ENCODE measurements at places on chromosomes 5 and 9. TPM values are rescaled to one million over a fixed set of nuclear protein-coding genes. Genes with fewer than 3 reads are reported as not detected.

The TMOD1 gene
- polyA plus RNA-seq = not detected

The BSPRY gene
- polyA plus RNA-seq = 0.54 TPM

The EIF4EBP3 gene
- 5.2 TPM for polyA plus RNA-seq

DNA sequence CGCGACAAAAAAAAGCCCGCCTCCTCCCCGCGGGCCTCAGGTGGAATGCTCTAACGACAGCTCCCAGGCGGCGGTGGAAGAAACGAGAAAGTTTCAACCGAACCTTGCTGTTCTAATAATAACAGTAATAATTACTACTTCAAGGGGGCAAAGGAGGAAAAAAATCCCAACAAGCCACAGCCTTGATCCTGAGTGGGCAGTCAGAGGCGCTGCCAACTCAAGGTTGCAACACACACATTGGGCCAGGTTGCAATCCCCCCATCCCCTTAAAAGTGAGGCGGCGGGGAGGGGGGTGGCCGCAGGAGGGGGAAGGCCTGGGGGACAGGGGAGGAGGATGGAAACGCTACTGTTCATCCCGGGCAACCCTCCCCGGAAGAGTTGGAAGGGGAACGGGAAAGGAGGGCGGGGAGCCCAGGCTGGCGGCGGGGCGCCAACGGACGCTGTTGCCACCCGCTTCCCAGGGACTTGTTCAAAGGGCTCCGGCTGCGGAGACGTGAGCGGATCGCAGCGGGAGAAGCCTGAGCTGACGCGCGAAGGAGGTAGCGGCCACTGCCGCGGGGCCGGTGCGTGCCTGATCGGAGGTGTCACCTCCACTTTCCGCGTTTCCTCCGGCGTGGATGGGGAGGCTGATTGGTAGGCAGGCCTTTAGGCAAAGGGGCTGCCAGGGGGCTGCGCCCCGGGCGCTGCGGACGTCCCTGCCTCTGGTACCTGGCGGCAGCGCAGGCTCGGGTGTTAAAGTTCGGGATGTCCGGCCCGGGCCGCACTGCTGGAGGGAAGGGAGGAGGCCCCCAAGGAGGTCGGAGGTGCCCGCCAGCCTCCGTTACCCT is 647 bp downstream of the SMARCA2 start:
- no peak for DNase-seq

DNA sequence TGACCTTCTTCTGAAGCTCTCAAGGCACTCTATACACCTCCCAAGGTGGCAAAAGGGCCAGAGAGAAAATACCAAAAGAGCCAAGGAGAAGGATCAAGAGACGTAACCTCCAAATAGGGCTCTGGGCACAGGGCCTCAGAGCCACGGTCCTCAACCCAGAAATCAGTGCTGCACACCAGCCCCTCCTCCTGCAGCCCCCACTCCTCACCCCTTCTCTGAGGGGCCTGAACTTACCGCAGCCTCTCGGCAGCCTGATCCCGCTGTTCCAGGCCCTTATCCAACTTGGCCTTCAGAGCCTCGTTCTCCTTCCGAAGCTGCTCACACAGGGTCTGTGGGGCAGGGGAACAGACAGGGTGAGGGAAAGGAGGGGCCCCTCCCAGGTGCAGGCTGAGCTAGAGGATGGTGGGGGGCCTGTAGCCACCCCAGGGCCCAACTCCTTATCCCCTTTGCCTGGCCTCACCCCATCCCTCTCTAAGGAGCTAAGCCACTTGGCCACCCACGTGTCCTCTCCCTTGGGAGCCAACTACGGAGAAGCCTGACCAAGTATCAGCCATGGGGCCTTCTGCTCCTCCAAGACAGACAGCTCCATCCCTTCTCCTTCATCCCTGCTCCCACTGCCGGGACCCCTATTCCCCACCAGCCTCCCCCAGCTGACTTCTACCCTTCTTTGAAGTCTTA is 28.8 kb downstream of the TNIP1 start:
- DNase-seq = no peak

- DNase-seq = no peak
These were observed 621.7 kb upstream of the NUDT12 start for GRCh38 chr5:104184264-104184663.

- no peak for DNase-seq
These were observed 9.1 kb downstream of the OR2V1 start for GRCh38 chr5:181121675-181122561.

GRCh38 chr5:62708481-62709325 is 130.1 kb downstream of the LRRC70 start:
- DNase-seq = no peak

GRCh38 chr5:16774806-16775205 is 158.0 kb upstream of the RETREG1 start:
- DNase-seq = no peak

DNA sequence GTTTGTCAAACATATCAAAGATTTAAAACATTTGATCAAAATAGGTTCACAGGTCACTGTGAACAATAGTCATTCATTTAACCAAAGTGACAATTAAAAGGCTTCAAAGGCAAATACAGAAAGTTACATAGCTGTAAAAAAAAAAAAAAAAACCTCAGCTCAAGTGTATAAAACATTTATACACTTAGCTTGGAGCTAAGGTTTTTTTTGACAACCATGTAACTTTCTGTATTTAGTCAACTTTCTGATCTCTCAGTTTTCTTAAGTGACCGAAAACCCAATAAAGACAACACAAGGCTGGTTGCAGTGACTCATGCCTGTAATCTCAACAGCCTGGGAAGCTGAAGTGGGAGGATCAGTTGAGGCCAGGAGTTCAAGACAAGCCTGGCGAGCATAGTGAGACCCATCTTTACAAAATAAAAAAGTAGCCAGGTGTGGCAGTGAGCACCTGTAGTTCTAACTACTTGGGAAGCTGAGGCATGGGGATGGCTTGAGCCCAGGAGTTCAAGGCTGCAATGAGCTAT is 16.4 kb upstream of the UBTD2 start:
- DNase-seq = no peak

DNA sequence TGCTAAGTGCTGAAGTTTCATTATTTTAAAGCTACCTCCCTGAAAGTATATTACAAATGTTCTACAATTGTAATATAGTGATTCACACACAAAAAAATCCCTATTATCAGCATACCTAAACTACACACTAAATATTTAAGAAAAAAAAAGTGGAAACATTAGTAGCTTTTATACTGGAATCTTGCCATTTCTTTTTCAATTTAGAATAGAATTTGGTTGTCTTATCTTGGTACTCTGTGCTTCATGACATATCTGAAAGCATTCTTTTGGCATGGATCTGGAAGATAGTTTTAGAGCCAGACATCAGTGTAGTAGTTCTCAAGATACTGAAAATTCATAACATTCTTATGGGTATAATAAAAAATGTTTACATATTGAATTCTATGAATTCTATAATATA is 35.0 kb downstream of the SLC1A3 start:
- DNase-seq = no peak
